Activated CD4-positive, CD25-positive, alpha-beta regulatory T cell treated with anti-CD3 and anti-CD28 coated beads, Interleukin-2, amount 50 U/mL, for 72 hours (primary cell): ENCODE measurements at places on chromosomes 12 and 14.

GRCh38 chr12:65881348-65881961, 57.2 kb downstream of the HMGA2 start:
- DNase-seq: no peak

GRCh38 chr12:105083551-105084105, 630 bp downstream of the ALDH1L2 start:
- DNase-seq: no peak

DNA sequence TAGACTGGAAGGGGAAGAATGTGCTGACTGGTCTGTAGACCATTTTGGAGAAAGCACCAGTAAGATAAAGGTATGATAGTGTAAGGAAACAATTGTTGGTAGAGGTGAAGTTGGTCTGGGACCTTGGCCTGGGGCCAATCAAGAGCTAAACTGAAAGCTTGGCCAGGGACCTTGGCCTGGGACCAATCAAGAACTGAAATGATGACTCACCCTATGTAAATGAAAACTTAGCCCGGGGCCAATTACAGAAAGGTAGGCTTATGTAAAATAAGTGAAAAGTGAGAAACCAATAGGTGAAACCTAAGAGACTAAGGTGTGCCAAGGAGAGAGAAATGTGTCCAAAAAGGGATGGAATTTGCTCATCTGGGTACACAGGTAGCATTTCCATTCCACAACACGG, 776.0 kb downstream of the C12orf50 start:
- DNase-seq: no peak

- peak; percentile 58 for DNase-seq
These were observed 6.0 kb downstream of the GAPDH start for GRCh38 chr12:6540181-6540877.

DNA sequence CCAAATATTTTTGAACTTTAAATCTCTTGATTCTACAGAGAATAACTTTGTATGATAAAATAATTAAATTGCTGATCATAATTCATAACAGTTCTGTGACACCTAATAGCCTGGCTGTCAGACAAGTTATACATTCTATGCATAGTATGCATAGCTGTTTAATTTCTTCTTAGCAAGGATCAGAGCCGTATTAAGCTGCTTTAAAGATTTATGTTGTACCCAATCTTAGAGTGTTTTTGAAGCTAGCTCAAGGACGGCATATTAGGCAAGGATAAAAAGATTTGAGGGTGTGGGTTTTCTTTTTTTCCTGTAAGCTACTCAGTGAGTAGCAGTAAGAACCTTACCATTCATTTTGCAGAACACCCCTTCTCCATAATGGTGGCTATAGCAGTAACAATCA, 45.9 kb downstream of the SLC17A8 start:
- no peak for DNase-seq

- no peak for DNase-seq
These were observed 4.1 kb downstream of the TNFAIP2 start for GRCh38 chr14:103127356-103127755.

DNA sequence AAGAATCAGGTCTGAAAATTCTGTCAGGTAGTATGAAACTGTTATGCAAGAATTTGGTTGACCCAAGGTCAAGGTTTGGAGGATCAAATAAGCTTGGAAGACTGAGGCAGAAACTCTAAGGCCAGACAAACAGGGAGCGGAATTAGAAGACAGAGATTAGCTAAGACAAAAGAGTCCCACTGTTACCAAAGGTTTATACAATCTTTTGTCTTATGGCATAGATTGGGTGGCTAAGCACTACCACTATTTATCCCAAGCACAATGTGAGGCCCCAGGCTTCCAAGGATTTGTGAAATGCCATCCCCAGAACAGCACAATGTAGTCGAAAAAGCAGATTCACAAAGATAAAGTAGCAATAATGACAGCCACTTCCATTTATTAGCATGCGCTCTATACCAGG, 311.2 kb downstream of the SEC23A start:
- DNase-seq: no peak

DNA sequence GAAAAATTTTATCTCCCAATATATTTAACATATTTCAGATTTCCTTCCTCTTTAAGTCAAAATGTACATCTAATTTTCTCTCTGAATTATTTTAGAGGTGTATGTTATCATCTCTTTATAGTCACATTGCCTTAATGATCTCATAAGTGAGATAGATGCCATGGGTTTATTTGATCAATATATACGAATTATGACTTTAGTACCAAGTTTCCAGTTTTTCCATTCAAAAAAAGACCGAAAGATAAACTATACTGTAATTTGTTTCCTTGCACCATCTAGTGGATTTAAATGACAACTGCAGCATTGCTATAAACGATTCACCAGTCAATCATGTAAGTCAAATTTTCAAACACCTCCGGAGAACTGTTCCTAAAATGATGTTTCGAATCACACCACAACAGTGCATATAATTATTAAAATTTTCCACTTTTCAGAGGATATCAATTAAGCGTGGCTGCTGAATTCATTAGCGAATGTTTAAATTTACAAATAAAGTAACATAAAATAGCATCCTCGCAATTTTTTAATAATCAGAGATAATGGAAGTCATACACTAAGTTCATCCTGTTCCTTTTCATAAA, 419 bp upstream of the ATXN7L3B start:
- DNase-seq: no peak
